ENCODE measurements at places on chromosomes 5 and 9. TPM values are rescaled to one million over a fixed set of nuclear protein-coding genes. Genes with fewer than 3 reads are reported as not detected.

GRCh38 chr5:67998709-67999261 lies 216.8 kb upstream of the PIK3R1 start:
- DNase-seq = no peak

Gene DMRT2
- total RNA-seq = 0.56 TPM

Gene F2RL1
- total RNA-seq = 0.42 TPM

- DNase-seq = no peak
These were observed 43.6 kb upstream of the PCSK1 start for GRCh38 chr5:96476654-96477053.

DNA sequence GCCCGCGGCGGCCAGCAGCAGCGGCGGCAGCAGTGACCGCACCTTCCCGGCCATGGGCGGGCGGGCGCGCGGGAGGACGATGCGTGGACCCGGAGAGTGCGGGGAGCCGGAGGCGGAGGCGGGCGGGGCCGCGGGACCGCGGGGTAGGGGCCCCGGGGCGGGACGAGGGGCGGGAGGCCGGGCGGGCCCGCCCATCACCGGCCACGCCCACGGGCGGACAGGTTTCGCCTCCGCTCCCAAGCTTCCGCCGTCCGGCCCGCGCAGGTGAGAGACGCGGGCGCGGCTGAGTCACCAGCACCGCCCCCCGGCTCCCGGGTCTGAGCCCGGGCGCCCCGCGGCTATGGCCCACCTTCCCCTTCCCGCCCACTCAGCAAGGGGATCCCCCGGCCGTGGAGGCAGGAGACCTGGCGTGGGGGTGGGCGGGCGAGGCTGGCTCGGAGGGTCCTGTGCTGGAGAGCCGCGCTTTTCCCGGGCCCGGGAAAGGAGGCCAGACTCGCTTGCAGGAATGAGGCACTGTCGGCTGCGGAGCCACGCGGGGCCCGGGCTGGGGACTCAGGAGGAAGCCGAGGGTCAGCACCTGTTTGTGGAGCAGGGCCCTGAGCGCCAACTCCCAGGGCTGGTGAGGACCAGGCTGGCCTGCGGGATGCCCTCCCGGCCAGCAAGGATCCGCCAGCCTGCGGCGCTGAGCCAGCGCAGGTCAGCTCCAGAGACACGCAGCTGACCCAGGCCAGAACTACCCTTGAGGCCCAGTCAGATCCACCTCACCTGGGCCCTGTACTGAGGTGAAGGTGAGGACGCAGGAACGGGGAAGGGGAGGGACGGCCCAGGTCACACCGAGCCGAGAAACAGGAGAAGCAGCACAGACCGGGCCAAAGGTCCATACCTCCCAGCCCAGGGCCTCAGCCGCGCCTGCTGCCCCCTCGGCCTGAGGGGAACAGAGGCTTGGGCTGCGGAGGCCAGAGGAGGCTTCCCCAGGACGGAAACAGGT lies at the start of gene ENTPD2:
ENTPD2 (minus strand) TSS at position 118 of the 988 bp plus-strand sequence; CDS start at position 54, 64 bp downstream.
- no peak for DNase-seq

Data from glutamatergic neuron (in vitro differentiated cells).